Activated T-helper 1 cell treated with anti-CD3 and anti-CD28 coated beads, Interleukin-2, amount 50 U/mL, for 16 hours (primary cell): ENCODE measurements at places on chromosomes 7 and 10.

- DNase-seq, result no peak
Observed at GRCh38 chr7:100589341-100589947, 3.3 kb downstream of the FBXO24 start.

DNA sequence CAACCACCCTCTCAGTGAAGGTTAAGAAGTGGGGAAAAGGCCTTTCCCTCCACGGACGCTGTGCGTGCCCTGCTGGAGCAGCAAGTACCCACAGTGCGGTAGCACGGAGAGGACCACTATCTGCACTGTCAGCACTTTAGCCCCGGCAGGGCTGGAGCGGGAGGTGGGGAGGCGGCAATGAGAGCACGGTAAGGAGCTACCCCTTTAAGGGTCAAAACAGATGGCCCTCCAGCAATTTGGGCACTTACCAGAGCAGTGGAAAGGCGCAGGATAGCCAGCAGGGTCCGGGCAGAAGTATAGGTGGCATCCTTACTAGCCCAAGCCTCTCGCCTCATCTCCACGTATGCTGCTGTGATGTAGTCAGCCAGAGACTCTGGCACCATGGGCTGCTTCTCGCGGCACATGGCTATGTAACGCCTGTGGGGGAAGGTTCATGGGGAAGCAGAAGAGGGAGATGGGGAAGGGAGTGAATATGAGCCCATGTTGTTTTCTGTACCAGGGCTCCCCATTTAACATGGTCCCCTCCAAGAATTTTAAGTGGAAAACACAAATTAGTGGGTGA, 5.2 kb downstream of the COPS6 start:
- no peak for DNase-seq

- no peak for DNase-seq
Observed at GRCh38 chr10:72679838-72680241, 12.1 kb upstream of the MCU start.

- DNase-seq, result no peak
Observed at GRCh38 chr7:94655126-94655847, 646 bp downstream of the SGCE start.

DNA sequence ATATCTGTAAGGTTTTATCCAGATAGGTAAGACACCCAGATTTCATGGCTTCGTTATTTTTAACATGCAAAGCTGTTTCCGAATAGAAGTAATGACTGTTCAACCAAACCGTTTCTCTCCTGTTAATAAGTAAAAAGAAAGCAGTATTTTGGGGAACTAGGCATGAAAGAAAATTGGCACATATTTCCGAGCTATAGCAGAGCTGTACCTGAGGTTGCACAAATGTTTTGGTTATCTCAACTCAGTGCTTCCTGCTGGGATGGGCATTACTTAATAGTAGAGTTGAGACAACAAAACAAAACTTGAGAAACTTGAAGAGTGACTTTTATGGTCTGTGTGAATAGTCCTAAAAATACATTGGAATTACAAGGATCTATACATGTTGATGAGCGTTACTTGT, 564.3 kb upstream of the SORCS1 start:
- no peak for DNase-seq

- no peak for DNase-seq
Observed at GRCh38 chr10:102712089-102712488, 2.1 kb downstream of the ARL3 start.

DNA sequence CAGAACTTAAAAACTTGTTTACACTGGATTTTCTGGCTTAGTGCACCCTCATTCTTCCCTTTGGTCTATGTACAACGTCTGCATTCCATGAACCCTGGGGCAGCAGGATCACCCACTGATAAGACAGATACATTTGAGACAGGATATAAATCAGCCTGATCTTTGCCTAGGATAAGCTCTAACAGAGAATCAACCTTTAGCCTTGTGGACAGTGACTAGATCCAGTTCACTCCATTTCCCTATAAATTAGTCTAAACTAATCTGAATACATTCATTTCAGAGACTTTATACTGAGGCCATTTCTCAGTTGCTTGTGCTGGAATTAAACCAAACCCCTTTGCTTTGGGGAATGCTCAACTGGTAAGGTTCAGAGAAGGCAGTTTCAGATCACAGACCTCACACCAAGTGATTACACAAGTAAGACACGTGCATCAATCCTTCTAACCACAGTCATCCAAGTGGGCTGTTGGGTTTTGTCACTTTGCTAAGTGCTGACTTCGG, 639.8 kb upstream of the FZD8 start:
- DNase-seq, result no peak

GRCh38 chr7:48427671-48428070, 256.4 kb downstream of the ABCA13 start:
- DNase-seq, result no peak

GRCh38 chr7:139875821-139876241, 46.8 kb downstream of the TBXAS1 start:
- no peak for DNase-seq

DNA sequence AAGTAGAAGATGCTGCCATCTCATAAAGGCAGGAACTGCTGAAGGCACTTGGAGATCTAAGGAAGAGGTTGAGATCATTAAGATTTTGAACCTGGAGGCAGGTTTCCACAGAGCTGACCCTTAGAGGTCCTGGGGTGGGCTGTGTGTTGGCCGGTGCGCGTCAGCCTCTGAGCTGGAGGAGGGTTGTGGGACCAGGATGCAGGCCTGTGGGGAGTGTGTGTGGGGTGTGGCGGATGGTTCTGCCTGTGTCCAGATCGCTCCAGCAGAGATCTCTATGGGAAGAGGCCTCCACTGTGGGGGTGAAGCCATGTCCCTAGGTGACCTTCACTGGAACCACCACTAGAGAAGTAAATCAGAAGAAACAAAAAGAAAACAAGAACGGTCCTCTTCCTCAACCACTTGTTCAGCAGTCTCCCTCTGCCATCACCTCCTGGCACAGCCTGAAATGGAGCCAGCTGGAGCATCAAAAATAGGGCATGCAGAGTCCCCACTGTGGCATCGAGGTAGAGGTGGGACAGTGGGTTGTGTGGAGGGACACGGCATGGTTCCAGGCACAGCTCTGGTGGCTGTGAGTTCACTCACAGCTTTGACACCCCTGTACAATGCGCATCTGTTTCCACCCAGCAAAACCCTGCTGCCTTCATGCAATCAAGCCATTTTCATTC, 453.8 kb downstream of the TCERG1L start:
- DNase-seq, result no peak

- no peak for DNase-seq
Observed at GRCh38 chr10:123284022-123284421, 129.8 kb downstream of the BUB3 start.

- DNase-seq, result no peak
Observed at GRCh38 chr7:128725531-128725930, 13.6 kb upstream of the CALU start.

DNA sequence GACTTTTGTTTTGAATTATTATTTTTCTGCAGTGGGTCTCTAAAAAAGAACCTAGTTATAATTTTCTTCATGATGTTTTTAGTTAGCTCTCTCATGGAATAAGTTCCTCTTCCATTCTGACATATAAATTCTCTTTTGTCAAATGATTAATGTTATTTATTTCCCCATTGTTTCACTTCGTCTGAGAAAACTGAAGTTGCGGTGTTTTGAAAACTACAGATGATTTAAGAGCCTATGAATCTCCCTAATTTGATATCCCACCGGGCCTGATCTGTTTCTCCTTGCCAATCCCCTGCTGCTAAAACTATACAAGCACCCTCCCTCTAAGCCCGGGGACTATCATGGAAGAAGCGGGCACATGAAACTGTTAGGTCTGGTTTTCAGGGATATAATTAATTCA, 41.4 kb downstream of the HTR7 start:
- no peak for DNase-seq

DNA sequence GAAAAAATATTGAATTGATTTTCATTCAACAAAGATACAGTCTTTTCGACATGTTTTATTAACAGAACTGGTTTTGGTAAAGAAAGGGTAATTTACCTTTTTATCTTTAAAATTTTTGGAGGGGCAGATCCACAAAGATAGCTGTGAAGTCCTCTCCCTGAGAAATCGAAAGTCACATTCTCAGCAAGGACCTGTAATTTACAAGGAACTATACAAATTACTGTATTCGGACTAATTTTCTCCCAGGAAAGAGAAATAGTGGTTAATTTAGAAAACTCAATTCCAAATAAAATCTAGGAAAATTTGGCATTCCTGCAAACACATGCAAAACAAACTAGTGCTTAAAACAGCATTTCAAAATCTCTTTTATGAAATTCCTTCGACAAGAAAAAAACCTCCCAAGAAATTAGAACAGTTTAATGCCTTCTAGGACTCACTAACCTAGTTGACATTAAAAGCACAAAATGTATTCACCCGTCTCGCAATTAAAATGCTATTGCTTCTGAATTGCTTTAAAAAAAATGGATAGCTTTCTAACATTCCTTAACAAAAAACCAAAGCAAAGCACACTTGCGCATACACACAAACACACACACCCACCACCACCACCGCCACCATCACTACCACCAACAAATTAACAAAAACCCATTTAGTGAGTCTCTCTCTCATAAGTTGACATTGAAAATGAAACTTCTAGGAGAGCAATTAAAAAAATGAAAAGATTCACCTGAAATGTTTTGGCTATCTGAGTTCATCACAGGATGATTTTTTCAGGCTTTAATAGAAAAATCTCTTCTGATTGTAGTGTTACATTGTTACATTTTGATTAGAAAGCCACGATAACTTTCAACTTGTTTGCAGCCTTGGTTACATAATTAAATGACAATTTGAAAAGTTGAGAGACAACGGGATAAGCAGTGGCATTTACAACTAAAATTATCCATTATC, 4.0 kb upstream of the NKX2-3 start:
- DNase-seq, result no peak

- DNase-seq, result no peak
Observed at GRCh38 chr10:72334196-72334824, 20.4 kb downstream of the DNAJB12 start.

DNA sequence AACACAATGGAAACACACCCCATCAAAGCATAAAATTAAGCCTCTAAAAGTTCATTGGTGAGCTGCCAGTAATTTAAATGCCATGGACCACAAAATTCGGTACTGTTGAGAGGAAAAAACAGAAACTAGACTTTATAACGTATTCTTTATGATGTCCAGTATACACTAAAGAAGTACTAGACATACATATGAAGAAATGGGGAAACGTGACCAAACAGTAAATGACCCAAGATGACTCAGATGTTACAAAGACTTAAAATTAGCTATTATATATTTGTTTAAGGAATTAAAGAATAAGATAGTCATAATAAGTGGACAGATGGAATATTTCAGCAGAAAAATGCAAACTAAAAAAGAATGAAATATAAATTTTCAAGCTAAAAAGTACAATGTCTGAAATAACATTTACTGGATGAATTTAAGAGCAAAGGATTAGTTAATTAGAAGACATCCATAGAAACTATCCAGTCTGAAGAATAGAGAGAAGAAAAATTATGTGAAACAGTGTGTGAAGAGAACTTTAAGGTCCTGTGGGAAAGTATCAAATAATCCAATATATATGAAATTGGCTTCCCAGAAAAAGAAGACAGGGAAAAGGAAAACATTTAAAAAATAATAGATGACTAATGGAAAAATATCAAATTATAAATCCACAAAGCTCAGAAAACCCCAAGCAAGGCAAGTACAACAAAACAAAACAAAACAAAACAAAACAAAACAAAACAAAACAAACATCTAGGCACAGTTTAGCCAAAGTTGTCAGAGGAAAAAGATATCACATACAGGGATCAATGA, 69.4 kb downstream of the SAMD9 start:
- DNase-seq, result no peak

DNA sequence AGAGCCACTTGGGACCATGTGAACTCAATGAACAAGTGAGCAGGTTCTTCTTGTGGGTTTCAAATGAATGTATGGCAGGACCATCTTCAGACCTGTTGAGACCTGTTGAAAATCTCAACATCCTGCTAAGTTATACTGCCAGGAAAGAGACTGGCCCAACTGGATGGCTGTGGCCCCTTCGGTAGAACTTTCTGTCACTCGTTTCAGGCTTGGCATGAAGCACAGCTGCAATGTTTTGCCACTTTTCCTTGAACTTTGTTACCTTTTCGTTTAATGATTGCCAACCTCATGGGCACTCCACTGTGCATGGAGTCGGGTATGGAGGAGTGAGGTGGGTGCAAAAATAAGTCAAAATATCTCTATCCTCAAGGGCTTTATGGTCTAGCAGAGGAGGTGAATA, 36.7 kb upstream of the SLC35B4 start:
- DNase-seq, result no peak

- no peak for DNase-seq
Observed at GRCh38 chr7:142025896-142026295, 30.2 kb downstream of the MGAM start.

- no peak for DNase-seq
Observed at GRCh38 chr10:100008708-100009282, 952 bp downstream of the DNMBP start.

GRCh38 chr10:97095701-97096260, 90.0 kb downstream of the SLIT1 start:
- DNase-seq, result no peak

GRCh38 chr7:128932862-128933179, 4.9 kb upstream of the IRF5 start:
- DNase-seq, result no peak

GRCh38 chr7:69172357-69173077, 425.8 kb upstream of the AUTS2 start:
- DNase-seq, result no peak
